ENCODE measurements at places on chromosomes 3 and 15. TPM values are rescaled to one million over a fixed set of nuclear protein-coding genes. Genes with fewer than 3 reads are reported as not detected.

OR5K2 gene
- total RNA-seq = not detected

SLC24A5 gene
- 0.26 TPM for total RNA-seq

CCR4 gene
- 0.53 TPM for total RNA-seq

GLDN gene
- 1.9 TPM for total RNA-seq

HRG gene
- total RNA-seq = not detected

HES1 gene
- total RNA-seq = 71.2 TPM

SMCO1 gene
- not detected for total RNA-seq

DCLK3 gene
- total RNA-seq = 1.4 TPM

SLC35G2 gene
- total RNA-seq = 10.1 TPM

LYSMD2 gene
- total RNA-seq = 11.1 TPM

TTC23 gene
- total RNA-seq = 57.0 TPM

GXYLT2 gene
- 71.5 TPM for total RNA-seq

CHRM5 gene
- 0.48 TPM for total RNA-seq

Measured in urinary bladder (tissue), 4 donors.